ENCODE measurements at places on chromosomes 11 and 22.
A peak's percentile ranks its signal among the peaks of the same experiment; 100 is the strongest.

- DNase-seq = no peak
Observed at GRCh38 chr11:11960687-11961086, 47.7 kb downstream of the DKK3 start.

- DNase-seq = no peak
Observed at GRCh38 chr22:37740455-37741311, 43.8 kb downstream of the TRIOBP start.

DNA sequence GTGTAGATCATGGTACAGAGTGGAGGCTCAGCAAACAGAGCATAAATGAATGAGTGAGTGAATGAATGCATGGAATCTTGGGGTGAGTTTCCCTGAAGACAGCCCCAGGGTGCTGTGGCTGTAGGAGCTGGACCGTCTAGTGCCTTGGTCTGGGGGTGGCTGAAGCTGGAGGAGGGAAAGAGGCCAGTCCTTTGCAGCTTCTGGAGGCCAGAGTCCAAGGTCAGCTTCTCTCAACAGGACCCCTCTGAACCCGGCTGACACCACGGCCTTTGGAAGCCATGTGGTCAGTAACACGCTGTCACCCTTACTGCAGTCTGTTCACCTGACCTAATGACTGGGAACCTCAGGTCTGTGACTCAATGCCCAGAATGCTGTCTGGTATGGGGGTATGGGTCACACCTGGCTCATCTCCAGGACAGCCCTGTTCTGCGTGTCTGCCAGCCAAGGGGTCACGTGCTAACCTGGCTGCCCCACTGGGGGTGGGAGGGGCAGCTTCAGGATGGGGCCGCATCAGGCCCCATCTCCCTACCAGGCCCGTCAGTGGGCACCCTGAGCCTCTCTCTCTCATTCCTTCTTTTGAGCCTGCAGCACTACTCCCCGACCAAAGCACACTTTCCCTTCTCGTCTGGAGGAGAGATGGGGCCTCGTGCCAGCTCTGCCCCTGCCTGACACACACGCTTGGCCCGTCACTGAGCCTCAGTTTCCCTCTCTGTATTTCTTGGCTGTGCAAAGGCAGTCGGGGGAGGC, 24.1 kb upstream of the CHKA start:
- no peak for DNase-seq

DNA sequence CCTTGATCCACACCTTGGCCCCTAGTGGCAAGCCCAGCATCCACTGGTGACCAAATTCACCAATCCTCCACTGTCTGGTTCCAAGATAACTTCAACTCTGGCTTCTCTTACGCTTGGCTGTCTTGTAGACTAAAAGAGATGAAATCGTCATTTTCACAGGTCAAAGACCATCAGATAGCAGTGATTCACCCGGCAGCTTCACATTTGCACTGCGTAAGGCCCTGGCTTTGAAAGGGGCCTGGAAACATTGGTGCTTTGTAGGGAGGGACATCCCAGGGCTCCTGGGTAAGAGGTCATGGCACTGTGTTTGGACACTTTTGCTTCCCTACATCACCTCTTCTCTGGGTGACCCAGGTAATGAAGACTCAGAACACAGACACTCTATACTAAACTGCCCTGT, 30.1 kb upstream of the FADD start:
- no peak for DNase-seq

GRCh38 chr11:86888164-86889000, 66.8 kb downstream of the FZD4 start:
- DNase-seq = no peak

DNA sequence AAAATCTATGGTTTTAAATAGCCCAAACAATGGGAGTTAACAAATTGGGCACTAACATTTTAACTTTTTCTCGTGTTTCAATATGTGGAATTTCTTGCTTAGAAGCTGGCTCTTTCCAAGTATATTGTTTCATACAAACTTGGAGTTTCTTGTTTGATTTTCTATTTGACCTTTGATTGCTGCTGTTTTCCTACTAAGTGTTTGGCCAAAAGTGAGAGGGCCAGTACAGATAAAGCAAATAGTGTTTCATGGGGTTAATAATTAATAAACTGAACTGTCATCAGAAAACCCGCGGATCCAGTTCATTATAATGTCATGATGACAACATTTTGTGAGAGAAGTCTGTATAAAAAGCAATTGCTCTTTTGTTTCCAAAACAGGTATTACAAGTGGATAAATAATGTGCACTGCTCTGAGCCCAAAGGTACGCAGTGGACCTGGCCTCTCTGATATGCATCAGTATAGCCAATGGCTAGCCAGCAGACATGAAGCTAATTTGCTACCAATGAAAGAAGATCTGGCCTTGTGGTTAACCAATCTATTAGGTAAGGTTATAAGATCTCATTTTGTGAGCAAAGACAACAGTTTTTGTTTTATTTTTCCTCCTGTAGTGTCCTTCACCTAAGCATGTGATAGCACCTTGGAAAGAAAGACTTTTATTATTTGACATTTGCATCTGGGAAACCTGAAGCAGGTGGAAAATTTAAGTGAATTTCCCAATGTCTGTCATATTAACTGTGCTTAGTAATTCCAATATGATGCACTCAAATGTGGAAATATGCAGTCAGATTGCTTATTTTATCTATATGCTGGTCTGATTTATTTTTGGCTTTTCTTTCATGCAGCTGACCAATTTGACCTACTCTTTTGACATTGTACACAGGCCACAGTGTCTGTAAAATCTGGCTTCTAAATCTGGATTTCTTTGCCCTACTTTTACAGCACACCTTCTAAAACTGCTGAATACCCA, 8.3 kb downstream of the GAS2 start:
- DNase-seq = no peak

DNA sequence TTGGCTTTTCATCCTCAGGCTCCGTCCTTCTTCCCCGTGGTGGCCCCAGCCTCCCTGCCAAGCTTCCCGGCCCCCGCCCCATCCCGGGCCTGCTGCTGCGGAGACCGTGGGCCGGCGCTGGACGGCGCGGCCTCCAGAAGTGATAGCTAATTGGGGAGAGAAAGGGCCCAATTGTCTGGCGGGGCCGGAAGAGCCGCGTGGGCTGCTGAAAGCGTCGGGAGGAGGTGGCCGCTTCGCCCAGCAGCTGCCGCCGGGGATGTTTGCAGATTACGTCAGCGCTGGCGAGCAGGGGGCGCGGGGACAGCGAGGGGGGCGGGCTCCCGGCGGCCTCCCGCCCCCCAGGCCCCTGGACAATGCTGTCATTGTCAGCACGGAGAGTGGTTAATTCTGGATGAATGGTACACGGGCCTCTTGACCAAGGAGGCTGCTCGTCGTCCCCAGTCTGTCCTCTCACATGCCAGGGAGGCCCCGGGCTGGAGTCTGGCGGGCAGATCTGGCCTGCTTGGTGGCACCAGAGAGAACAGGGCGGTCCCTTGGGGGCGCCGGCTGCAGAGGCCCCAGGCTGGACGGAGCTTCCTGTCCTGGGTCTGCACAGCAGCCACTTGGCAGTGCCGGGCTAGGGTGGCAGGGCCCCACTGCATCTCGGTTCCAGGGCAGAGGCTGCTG, 1.6 kb downstream of the SMIM38 start:
- DNase-seq = no peak

DNA sequence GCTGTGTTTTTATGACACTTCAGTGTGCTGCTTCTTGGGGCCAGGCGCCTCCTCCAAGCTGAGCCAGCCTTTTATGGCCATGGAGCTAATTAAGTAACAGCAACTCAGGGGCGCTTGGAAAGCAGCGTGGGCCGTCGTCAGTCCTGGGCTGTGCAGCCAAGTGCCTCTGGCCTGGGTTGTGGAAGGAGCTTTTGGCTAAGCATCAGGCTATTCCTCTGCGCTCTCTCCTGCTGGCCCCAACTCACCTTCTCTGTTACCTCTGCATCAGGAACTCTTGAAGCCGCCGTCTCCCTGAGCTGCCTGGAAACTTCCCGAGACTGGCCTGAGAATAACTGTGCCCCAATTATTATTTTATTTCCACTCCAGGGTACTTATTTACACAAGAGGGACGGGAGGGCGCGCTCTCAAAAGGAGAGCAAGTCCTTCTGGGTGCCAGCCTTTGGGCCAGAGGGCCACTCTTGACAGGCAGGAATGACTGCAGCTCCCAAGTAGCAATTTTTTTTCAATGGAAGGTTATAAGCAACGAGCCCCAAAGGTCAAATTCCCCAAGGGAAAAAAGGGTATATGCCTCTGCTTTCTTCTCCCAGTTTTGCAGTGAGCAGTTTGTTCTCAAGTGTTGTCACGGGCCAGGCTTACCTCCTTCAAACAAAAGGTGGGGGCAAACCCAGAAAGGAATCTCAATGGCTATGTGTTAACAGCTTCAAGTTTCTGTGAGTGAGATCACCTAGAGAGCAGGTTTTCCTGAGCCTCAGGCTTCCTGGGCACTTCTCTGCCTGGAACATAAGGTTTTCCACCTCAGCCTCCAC, 38.5 kb upstream of the NAV2 start:
- DNase-seq = no peak

- DNase-seq = peak; percentile 82
Observed at GRCh38 chr11:60970369-60970774, 1.1 kb upstream of the CD6 start.

- DNase-seq = no peak
Observed at GRCh38 chr22:50569896-50570535, 7.3 kb upstream of the SYCE3 start.

- no peak for DNase-seq
Observed at GRCh38 chr11:83259559-83259958, 26.6 kb downstream of the CCDC90B start.

DNA sequence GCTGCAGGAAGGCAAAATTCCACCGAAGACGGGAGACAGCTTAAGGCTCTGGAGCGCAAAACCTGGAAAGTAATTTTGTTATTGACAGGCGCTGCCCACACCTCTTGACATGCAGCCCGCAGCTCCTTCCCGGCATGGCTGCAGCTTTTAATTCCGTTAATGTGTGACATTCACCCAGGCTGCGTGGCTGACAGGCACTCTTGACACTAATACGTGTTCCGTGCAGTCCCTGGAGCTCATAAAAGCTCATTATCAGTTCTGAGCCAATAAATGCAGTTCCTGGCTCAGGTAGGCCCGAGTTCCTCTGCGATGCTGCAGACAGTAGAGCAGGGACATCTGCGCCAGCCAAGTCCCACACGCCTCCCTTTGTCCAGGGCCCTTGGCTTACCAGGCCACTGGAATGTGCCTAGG, 34.8 kb downstream of the TSPAN18 start:
- DNase-seq = no peak

- no peak for DNase-seq
Observed at GRCh38 chr11:124943254-124943616, 7.4 kb upstream of the HEPACAM start.

DNA sequence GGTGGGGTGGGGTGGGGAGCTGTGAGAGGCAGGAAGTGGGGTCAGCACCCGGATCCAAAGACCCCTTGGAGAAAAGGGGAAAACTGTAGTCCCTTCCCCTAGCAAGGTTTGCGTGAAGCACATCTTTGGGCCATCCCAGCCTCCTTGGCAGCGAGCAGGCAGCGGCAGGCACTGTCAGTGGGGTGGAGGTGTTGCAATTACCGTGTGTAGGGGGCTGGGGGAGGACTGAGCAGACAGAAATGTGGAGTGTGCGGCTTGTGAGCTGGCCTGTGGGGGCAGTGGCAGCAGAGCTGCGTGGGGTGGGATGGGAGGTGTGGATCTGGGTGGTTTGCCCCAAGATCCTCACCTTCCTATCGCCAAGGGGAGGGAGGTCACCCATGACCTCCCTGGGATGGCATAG, 16.4 kb downstream of the DAGLA start:
- DNase-seq = no peak

GRCh38 chr11:1834062-1834610, 654 bp upstream of the SYT8 start:
- no peak for DNase-seq

DNA sequence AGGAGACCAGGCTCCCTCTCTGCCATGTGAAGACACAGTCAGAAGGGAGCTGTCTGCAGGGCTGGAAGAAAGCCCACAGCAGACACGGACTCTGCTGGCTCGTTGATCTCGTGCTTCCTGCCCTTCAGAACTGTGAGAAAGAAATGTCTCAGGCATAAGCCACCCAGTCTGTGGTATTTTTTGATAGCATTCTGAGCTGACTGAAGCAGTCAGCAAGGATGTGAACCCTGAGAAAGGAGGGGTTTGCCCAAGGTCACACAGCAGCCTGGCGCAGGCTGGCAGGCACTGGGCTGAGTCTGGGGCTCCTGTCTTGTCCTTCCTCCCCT, 255.1 kb upstream of the B3GAT1 start:
- no peak for DNase-seq

GRCh38 chr11:67262731-67263675, 3.3 kb upstream of the GRK2 start:
- DNase-seq = no peak

GRCh38 chr11:87970762-87971161, 204.5 kb downstream of the RAB38 start:
- DNase-seq = no peak

GRCh38 chr11:61866231-61866957, 25.0 kb downstream of the FADS3 start:
- no peak for DNase-seq
